Activated T-helper 1 cell treated with anti-CD3 and anti-CD28 coated beads, Interleukin-2, amount 50 U/mL, for 16 hours (primary cell): ENCODE measurements at places on chromosomes 1 and 21.

GRCh38 chr1:188641566-188642211, 1812.9 kb downstream of the PLA2G4A start:
- DNase-seq = no peak

DNA sequence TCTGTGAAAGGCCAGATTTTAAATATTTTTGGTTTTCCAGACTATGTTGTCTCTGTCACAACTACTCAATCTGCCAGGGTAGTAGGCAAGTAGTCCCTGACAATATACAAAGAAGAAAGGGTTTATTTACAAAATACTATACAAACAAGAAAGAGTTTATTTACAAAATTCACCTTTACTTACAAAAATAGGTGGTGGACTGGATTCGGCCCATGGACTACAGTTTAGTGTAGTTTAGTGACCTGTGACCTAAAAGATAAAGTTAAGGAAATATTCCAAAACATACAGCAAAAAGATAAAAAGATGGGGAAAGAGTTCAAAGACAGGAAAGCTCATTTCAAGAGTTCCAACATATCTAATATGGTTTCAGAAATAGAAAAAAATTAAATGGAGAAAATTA, 52.9 kb upstream of the MAP10 start:
- no peak for DNase-seq

DNA sequence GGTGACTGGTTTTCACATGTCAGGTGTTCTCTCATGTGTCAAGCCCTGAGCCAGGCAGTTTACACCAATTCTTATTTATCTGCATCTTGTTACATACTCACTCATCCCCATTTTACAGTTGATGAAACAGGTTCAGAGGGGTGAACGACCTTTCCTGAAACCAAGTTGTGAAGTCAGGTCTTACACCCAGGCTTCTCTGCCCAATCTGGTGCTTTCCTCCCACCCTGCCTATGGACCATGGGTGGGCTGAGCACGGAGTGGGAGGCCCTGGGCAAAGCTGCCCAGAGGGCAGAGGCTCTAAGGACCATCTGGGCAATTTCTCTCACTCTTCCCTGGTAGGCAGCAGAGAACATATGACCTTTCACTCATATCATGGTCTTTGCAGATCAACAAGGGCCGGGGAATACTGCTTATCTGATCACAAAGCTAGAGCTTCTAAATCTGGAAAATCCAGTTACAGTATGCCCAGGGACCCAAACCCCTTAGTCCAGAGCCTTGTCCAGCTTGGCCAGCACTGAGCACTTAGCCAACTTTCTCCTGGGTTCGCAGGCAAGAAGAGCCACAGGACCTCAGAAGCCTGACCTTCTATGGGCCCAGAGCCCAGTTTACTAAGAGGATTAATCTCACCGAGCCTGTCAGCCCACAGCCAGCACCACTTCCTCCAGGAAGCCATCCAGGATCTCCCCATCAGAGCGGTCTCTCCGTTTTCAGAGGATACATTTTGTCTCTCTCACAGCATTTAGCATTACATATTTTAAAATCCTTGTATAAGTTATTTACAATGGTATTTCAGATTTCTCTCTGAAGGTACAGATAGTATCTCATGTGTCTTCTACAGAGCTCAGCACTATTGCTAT, 16.0 kb upstream of the TTC39A start:
- no peak for DNase-seq

GRCh38 chr1:94757931-94758330, 62.2 kb upstream of the SLC44A3 start:
- DNase-seq = no peak

GRCh38 chr21:35350965-35351364, 301.9 kb upstream of the RUNX1 start:
- no peak for DNase-seq

GRCh38 chr1:7589080-7589735, 181.9 kb upstream of the VAMP3 start:
- DNase-seq = no peak

- DNase-seq = no peak
Measured at GRCh38 chr1:22273686-22274681, 131.1 kb upstream of the WNT4 start.

DNA sequence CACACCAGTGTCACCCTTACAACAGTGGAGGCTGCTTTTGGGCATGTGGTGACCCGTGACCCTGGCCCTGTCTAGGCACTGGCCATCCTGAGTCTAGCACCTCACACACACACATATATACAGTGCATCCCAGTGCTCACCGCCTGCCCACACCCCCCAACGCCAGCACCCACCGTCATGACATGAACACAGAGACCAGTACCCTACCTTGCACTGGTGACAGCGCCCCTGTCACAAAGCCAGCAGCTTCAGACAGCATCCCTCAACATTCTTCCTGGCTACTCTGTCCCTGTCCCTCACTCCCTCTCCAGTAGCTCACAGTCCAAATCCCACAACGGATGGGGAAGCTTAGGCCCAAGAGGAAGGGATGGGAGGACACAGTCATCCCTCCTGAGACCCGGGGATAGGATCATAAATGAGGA, 27.1 kb downstream of the AHDC1 start:
- no peak for DNase-seq

GRCh38 chr1:68791800-68792199, 294.9 kb upstream of the DEPDC1 start:
- no peak for DNase-seq

DNA sequence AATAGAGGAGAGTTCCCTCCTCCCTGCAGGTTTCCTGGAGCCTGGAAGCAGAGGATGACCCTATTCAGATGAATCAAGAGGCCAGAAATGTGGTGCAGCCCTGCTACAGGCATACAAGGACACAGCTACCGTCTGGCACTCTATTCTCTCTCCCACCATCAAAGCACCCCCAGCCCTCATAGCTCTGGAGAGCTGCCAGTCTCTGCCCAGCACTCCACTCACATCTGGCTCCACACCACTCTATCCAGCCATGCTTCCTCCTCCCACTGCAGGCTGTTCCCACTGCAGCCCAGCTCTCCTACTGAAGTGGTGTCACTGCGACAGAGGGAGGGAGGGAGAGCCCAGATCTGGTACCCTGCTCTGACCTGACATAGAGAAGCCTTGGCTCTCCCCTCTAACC, 18.4 kb downstream of the SYT2 start:
- no peak for DNase-seq

GRCh38 chr1:109263597-109264378, 14.4 kb downstream of the CELSR2 start:
- DNase-seq = peak; percentile 57

- no peak for DNase-seq
Measured at GRCh38 chr21:23162198-23162946, 2164.2 kb downstream of the NCAM2 start.

DNA sequence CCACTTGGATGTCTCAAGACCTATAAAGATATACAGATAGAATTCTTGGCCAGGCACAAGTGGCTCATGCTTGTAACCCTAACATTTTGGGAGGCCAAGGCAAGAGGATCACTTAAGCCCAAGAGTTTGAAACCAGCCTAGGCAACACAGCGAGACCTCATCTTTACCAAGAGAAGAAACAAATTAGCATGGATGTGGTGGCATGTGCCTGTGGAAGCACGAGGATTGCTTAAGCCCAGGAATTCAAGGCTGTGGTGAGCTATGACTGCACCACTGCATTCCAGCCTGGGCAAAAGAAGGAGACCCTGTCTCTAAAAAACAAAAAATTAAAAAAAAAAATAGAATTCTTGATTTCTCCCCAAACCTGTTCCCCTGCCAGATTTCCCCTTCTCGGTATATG, 8.3 kb downstream of the ASAP3 start:
- no peak for DNase-seq

- no peak for DNase-seq
Measured at GRCh38 chr1:99252630-99253029, 11.7 kb upstream of the PLPPR4 start.

GRCh38 chr1:12572522-12572921, 45.5 kb downstream of the DHRS3 start:
- DNase-seq = no peak

DNA sequence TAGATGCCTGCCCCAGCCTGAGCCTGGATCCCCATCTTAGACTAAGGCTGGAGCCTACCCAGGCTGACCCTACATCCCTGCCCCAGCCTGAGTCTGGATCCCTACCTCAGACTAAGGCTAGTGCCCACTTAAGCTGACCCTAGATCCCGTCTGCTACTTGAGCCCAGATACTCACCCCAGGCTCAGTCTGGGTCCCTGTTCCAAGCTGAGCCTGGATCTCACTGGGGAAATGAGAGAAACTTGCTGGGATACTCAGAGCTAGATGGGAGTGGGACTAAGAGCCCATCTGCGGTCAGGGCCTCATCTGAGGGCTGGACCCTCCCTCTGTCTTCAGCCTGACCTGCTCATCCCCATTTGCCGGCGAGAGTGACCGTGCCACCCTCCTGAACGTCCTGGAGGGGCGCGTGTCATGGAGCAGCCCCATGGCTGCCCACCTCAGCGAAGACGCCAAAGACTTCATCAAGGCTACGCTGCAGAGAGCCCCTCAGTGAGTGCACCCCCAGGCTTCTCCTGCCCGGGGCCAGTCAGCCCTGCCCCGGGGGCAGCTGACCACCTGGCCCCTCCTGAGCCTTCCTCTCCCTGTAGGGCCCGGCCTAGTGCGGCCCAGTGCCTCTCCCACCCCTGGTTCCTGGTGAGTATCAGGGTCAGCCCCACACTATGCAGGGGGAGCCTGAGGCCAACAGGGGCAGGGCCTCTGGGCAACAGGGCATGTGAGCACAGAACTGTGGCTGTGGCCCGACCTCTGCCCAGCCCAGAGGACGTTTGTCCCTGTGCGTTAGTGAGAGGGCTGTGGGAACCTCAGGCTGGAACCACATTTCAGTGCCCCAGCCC, 36.8 kb downstream of the TRIM11 start:
- no peak for DNase-seq

DNA sequence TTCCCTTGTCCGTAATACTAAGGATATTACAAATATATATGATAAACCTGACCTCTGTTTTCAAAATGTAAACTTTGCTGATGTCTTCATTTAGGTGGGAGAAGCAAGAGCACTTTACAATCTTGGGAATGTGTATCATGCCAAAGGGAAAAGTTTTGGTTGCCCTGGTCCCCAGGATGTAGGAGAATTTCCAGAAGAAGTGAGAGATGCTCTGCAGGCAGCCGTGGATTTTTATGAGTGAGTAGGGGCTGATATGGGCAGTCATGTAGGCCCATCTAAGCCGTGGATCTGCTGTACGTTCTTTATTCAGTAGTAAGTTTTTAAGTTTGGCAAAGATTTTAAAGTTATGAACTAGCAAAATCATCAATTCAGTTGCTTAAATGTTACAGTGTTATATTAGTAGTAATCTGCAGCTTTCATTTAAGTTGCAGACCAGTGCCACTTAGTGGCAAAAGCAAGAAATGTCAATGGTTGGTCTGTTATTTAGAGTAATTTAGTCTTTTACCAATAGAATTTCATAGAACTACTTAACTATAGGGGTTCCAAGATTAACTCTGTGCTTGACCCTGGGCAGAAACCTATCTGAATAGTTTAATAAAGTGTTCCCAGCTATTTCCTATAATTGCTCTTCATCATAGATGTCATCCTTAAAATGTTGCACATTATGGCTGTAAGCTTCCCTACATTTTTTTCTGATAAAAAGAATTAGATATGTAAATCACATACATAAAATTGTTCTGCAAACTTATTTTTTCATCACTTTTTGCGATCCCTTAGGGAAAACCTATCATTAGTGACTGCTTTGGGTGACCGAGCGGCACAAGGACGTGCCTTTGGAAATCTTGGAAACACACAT, 21.3 kb downstream of the GPSM2 start:
- no peak for DNase-seq

GRCh38 chr1:101920577-101920976, 76.1 kb downstream of the OLFM3 start:
- DNase-seq = no peak

DNA sequence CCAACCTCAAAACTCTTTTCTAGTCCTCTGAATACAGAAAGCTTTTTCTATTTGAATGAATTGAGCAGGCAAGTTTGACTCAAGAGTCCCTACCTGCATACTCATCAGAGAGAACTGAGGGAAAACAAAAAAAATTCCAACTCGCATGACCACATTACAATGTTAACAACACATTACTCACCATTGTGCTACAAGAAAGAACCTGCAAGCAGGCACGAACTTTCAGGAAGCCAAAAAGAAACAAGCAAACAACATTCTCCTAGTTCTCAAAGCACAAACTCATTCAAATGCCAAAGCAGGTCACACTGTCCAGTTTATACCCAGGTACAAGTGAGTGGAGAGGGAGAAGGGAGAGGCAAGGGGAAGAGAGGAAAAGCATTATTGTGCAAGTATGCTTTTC, 14.6 kb downstream of the OTUD7B start:
- DNase-seq = no peak

DNA sequence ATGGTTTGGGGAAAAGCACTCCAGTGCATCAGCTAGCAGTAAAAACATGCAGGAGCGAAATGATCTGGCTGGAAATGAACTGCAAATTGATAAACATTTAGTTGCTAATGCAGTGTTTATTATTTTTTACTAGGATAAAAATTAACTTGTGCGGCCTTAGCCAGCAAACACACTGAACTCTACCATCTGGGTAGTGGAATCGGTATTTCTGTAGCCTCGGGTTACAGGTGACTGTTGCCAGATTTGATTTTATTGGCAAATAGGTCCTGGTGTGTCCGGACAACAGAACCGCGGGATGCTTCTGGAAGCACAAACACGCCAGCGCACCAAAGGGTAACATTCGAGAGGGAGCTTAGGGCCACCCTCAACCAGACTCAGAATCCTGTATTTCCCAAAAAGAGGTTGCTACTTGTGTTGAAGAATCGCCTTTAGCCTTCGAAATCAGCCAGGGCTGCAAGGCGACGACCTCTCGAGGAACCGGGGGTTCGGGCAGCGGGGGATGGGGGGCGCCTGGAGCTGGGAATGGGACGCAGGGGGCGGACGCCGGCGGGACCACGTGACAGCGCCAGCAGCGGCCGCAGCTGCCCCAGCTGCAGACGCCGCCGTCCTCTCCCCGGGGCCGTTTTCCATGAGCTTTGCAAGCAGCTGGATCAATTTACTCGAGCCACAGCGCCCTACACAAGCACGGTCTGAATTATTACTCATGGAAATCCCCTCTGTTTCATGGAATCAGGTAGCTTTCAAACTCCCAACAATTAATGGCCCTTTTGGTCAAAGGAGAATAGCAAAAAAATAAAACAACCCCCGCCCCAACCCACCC, 158.8 kb downstream of the TOMM20 start:
- DNase-seq = no peak

DNA sequence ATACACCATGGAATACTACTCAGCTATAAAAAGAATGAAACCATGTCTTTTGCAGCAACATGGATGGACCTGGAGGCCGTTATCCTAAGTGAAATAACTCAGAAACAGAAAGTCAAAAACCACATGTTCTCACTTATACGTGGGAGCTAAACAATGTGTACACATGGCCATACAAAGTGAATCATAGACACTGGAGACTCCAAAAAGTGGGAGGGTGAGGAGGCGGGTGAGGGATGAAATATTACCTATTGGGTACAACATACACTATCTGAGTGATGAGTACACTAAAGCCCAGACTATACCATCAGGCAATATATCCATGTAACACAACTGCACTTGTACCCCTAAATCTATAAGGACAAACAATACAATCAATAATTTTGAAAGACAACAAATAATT, 39.5 kb upstream of the FAM20B start:
- DNase-seq = no peak

- DNase-seq = no peak
Measured at GRCh38 chr1:118097622-118098348, 87.2 kb downstream of the SPAG17 start.

GRCh38 chr1:24996983-24997893, 67.2 kb upstream of the RUNX3 start:
- DNase-seq = no peak

GRCh38 chr1:86779308-86780191, 75.2 kb downstream of the SH3GLB1 start:
- no peak for DNase-seq
